ENCODE measurements at places on chromosomes 5 and 9.

DNA sequence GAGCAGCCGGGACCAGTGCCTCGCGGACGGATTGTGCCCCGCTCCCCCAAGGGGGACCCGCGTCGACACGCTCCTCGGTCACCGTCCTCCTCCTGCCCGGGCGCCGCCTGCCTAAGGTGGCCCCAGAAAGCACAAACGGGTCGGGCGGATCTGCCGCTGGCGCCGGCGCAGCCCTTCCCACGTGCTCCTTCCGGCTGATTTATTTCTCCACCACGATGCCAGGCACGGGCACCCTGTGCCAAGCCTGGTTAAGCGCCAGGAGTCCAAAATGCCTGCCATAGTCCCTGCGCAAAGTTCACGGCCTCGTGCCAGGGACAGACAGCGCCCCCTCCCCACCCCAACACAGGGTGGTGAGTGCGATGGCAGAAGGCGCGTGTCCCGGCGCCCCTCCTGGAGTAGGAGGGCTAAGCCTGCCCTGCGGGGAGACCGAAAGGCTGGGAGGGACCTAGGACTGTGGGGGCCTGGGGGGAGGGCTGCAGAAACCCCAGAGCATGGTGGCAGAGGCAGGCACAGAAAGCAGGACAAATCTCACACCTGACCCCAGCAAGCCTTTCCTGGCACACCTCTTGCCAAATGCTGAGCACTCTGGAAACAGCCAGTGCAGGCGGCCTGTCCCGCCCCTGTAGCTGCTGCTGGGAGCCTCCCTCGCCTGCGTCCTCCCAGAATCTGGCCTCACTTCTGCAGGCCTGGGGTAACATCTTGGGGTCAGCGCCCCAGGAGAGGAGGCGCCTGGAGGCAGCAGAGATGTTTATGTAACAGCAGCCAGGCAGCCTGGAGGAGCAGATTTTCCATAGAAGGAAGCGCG lies 1.1 kb upstream of the NOTCH1 start:
- DNase-seq = peak; percentile 47

- DNase-seq = no peak
Measured at GRCh38 chr5:175773534-175774070, 97.8 kb upstream of the CPLX2 start.

GRCh38 chr9:19931098-19931890 lies 142.5 kb upstream of the SLC24A2 start:
- DNase-seq = no peak

GRCh38 chr9:96149533-96150280 lies 152.3 kb downstream of the HSD17B3 start:
- DNase-seq = no peak

- no peak for DNase-seq
Measured at GRCh38 chr5:171444582-171444981, 25.1 kb downstream of the FGF18 start.

- no peak for DNase-seq
Measured at GRCh38 chr9:15018096-15018637, 107.9 kb upstream of the FREM1 start.

GRCh38 chr5:51398875-51399642 lies 15.8 kb downstream of the ISL1 start:
- no peak for DNase-seq

DNA sequence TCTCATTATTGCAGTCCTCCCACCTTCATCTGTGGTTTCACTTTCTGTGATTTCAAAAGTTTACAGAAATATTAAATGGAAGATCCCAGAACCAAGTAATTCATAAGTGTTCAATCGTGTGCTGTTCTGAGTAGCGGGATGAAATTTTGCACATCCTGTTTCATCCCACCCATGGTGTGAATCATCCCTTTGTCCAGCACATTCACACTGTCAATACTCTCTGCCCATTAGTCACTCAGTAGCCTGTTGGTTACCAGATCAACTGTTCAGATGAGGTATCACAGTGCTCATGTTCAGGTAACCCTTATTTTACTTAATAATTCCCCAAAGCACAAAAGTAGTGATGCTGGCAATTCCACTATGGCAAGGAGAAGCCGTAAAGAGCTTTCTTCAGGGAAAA lies 26.8 kb downstream of the FAM81B start:
- DNase-seq = no peak

DNA sequence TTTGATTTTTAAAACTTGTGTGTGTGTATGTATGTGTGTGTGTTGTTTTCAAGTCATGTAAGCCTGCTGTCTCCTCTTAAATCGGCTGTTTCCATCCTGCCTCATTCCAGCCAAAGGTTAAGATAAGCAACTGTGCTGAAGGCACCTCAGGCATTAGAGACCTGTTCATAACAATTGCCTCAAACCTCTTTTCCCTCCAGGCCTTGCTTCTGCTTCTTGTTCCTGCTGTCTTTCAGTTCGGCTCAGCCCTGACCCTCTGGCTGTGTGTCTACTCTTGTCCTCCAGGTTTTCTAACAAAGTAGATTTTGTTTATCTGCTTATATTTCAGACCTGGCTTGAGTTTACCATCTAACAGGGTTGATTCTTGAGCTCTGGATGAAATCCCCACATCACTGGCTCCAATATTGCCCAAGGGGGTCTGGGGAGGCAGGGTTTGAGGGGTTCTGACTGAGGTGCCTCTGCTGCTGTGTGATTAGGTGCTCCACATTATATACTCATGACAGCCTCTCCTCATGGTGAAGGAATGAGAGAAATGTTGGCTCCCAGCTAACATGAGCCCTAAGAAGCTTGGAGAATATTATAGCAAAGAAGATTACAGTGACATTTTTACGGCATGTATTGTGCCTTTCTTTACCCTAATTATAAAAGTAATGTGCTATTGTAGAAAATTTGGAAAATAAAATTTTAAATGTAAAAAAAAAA lies 229.7 kb upstream of the PIK3R1 start:
- no peak for DNase-seq

DNA sequence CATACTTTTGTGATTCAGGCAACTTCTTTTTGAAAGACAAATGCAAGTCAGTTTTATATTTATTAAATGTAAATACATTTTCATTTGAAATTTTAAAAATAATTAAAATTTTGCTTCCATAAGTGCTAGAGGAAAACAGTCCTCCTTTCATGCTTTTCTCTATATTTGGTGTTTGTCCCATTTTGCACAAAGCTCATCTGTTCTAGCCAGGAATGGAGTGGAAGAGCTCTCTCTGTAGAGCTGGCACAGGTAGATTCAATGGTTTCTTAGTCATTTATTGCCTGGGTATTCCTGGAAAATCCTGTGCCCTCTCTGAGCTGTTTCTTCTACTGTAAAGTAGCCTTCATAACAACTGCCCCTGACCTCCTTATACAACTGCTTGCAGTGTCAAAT lies 267.6 kb upstream of the HAPLN1 start:
- no peak for DNase-seq

- no peak for DNase-seq
Measured at GRCh38 chr5:79686799-79687198, 2.8 kb upstream of the CMYA5 start.

DNA sequence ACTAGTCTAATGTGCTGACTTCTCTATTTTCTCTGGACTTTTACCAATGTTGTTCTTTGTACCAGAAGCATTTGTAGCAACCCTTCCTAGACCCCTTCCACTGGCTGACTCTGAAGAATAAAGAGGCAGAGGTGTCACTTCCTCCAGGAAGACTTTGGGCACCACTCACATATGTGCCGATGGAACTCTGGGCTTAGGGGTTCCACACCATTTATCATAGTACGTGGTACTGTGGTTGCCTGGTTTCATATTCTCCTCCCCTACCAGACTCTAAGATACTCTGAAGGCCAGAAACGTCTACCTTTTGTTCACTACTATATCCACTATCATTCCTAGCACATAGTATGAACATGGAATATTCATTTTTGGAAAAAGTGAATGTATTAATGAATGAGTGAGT lies 88.0 kb downstream of the BNC2 start:
- DNase-seq = no peak

- peak; percentile 25 for DNase-seq
Measured at GRCh38 chr9:128420651-128421481, at the start of gene CERCAM. Gene CERCAM (plus strand): TSS chr9:128420857. CDS start chr9:128420878, 21 bp downstream.

GRCh38 chr9:125241863-125242739 lies 958 bp upstream of the HSPA5 start:
- no peak for DNase-seq

- DNase-seq = no peak
Measured at GRCh38 chr5:856531-857425, 6.0 kb upstream of the ZDHHC11 start.

- no peak for DNase-seq
Measured at GRCh38 chr5:150235500-150235854, 45.6 kb downstream of the SLC6A7 start.

DNA sequence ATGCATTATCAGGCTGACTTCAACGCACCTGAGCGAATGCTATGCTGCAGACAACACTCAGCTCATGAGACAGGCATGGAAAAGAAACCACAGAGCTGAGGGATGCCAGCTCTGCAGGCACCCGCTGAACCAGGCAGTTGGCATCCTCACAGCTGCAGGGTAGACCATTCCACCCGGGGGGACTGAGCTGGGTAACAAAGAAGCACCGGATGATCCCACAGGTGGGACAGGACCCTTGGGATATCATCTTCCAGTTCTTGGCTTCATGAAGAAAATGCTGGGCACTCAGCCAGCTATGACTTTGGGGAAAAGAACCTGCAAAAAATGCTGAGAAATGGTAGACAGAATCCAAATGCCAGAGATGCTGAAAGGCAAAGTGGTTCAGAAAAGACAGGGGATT lies 9.6 kb downstream of the EPB41L4B start:
- DNase-seq = no peak

DNA sequence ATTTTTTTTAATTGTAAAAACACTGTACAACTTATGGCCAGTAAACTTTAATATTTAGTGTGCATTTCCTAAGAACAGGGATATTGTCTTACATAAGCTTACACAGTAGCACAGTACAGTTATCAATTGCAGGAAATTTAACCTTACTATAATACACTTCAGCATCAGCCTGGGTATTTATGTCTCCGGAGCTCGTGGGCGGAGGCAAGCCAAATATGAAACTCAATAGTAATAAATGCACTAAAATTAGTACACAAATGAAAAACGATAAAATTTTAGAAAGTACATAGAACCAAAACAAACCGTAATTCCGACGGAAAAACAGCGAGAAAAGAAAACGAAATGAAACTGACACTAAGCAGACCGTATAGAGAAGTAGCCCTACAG lies 91.2 kb downstream of the ANXA2R start:
- no peak for DNase-seq

DNA sequence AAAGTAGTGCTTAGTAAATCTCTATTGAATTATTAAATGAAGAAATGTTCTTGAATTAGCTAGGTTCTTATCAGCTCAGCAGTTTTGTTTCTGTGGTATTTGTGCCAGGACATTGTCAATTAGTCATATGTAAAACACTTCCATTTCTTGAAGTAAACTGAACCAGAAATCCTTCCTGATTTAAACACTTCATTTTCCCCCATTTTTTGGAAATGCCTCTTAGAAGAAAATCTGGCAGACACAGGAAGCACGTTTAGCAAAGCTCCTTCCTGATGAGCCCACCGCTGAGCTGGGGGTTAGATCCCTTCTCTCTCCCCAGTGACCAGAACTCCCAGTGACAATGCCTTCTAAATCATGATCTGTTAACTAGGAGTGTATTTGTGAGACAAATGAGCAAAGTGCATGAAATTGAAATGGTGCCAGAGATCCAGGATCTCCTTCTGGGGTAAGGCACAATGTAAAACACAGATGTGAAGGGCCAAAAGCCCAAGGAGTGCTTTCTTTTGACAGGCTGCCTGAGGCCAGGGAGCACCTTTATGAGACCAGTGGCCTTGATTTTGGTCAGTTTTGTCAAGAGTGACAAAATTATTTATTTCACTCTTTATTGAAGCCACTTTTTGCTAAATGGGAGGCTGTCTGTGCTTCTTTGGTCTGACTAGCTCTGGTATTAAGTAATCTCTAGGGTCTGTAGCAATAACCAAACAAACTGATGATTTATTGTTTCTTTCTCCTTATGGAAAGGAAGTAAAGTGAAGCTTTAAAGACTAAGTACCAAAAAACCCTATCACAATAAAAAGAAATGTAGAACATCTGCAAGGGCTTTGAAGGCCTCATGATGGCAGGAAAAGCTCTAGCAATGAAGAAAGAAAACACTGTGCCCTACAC lies 25.5 kb upstream of the RUSC2 start:
- no peak for DNase-seq

DNA sequence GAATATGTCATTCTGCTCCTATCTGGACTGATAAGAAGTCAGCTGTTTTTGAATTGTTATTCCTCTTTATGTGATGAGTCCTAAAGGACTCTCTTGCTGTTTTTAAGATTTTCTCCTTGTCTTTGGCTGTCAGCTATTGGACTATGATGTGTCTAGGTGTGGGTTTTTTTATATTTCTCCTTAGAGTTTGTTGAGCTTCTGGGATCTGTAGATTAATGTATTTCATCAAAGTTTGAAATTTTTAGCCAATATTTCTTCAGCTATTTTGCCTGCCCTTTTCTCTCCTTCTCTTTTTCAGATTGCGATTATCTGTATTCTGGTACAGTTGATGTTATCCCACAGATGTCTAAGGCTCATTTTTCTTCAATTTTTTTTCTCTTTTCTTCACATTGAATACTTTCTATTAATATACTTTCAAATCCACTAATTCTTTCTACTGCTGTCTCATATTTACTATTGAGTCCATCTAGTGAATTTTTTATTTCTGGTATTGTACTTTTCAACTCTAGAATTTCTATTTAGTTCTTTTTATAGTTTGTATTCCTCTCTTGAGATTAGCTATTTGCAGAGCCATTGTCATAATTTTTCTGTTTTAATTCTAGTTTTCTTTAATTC lies 31.1 kb downstream of the RPS23 start:
- DNase-seq = no peak

GRCh38 chr9:127720031-127720864 lies 4.4 kb downstream of the TTC16 start:
- no peak for DNase-seq

- DNase-seq = no peak
Measured at GRCh38 chr5:143636931-143637528, 174.9 kb upstream of the HMHB1 start.

DNA sequence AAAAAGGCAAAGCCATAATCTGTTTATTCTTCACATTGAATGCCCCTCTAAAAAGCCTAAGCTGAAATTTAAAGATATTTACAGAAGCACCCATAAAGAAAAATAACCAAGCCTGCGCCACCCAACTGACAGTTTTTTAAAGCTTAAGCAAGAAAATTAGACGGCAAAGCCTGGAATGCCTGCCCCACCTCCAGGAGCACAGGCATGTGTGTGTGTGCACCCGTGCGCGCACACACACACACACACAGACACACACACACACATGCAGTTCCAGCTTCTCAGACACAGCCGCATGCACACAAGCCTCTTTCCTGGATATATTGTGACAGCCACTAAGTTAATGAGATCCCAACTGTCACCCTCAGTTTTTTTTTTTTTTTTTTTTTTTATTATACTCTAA lies 88.2 kb downstream of the FRMD3 start:
- DNase-seq = no peak

All from NCI-H460 (cell line).